ENCODE measurements at places on chromosomes 5 and 9.

DNA sequence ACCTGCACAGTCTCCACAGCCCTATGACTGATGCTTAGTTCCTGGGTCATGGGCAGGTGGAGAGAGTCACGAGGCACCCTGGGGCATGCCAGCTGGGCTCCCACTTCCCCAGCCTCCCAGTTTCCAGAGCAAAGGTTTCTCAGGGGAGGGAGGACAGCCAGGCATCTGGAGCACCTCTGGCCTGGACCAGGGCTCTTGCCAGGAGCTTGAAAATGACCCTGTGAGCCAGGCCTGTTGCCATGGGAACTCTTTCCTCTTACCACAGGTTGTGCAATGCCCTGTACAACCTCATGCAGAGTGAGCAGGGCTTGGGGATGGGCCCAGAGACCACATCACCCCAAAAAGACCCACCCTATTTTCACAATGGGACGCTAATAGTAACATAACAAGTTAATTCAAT, 113.1 kb downstream of the PSD2 start:
- ATAC-seq = peak; percentile 49

- ATAC-seq = no peak
Observed at GRCh38 chr5:156093024-156093423, 233.9 kb upstream of the SGCD start.

GRCh38 chr9:110971234-110971633, 67.0 kb downstream of the LPAR1 start:
- no peak for ATAC-seq

GRCh38 chr9:94166976-94167346, 82.7 kb downstream of the PTPDC1 start:
- ATAC-seq = peak; percentile 19

DNA sequence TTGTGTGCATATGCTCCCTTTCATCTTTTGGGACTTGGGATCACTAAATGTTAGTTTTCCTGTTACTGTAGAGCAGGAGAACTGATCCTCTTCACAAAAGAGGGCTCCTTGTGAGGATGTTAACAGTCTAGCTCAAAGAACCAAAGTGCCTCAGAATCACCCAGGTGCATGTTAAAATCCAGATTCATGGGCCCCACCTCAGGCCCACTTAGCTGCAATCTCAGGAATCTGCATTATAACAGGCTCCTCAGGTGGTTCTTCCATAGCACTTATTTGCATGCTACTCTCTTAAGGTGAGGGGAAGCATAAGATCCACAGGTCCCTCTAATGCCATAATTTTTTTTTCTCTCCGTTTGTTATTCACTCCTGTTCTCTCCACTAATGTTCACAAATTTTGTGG, 14.8 kb upstream of the MEF2C start:
- ATAC-seq = no peak

DNA sequence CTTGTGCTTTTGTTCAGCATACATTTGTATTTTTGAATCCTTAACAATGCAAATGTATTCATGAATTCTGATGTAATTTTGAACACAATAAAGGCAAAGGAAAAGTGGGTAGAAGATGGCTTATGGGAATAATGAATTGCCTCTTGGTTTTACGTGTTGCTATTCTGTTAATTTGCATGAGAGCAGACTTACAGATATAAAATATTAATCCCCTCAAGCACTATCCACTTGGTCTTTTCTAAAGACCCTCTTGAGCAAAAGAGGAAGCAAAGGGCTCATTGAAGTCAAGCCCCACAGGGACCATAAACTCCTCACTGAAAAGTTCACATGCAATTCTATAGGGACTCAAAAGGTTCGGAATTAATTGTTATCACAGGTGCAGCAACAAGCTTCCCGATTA, 51.9 kb downstream of the OSTF1 start:
- no peak for ATAC-seq

DNA sequence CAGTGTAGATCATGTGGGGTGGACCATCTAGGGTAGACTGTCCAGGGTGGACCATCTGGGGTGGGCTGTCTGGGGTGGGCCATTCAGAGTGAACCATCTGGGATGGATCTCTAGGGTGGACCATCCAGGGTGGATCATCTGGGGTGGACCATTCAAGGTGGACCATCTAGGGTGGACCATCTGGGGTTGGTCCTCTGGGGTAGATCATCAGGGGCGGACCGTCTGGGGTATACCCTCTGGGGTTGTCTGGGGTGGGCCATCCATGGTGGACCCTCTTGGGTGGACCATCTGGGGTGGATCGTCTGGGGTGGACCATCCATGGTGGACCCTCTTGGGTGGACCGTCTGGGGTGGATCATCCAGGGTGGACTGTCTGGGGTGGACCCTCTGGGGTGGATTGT, 64.3 kb downstream of the KCNT1 start:
- ATAC-seq = no peak

DNA sequence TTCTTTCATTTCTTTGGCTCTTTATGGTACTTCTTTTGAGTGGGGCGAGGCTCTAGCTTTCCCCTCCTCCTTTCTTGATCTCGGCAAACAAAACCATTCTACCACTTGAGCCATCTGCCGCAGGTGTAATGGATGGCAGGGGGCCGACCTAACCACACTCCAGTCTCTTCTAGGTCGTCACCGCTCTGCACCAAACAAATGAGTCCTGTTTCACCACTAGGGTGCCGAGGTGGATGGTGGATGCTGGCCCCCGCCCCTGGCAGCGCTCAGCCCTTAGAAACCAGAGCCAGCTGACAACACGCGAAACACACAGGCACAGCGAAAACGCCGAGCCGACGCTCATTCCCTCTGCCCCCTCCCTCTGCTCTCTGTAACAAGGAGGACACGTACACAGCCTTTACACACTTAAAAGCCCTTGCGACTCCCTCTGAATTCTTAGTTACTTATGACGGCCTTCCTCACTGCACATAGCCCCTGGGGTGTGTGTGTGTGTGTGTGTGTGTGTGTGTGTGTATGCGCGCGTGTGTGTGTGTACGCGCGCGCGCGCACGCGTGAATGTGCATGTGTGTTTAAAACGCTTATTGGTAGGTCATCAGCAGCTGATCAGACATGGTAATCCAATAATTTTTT, 199.4 kb downstream of the MEF2C start:
- ATAC-seq = no peak

DNA sequence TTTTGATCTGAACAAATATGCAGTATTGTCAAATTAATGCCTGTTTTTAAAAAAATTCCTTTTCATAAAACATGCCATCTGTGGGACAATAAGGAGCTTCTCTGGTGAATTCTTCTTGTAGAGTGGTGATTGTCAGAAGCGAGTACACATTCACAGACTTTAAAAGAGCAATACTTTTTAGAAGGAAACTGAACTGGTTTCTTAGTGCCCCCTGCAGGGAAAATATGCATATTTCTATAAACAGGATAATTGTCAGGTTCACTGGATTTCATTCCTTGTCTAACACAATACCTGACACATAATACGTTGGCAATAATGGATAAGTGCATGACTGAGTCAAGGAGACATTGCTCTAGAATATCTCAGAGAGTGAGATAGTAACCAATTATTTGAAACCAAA, 133.7 kb downstream of the KIF4B start:
- ATAC-seq = no peak

DNA sequence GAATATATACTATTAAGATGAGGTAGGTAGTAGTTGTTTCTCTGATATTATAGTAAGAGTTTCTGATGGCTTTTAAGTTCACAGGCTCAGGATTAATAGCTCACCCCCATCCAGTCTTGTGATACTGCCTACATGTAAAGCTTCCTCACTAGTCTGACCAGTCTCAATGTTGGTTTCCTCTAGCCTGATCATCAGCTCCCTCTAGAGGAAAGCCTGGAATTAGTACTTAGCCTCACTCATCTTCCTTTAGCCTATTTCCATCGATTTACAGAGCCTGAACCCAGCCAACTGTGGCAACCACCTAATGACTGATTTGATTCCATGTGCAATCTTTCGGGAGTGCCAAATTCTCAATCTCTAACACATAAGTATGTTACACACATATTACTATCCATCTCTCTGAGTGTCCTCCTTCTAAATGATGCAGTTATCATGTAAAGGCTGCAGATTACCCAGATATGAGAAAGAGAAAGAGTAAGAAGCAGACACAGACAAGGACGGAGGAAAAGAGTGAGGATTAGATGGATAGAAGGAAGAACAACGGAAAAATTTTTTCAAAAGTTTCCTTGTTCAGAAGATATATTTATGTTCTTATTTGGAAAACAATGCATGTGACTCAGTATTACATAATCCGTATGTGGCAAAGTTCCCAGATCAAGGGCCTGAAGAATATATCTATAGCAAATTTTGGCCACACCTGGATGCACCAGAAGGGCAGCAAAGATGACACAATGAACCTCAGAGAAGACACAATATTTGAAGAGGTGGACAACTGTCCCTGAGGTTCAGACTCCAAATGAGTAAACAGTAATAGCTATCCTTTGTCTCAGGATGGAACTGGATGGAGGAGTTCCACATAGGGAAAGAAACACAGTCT, 333.7 kb downstream of the ELAVL2 start:
- ATAC-seq = no peak

DNA sequence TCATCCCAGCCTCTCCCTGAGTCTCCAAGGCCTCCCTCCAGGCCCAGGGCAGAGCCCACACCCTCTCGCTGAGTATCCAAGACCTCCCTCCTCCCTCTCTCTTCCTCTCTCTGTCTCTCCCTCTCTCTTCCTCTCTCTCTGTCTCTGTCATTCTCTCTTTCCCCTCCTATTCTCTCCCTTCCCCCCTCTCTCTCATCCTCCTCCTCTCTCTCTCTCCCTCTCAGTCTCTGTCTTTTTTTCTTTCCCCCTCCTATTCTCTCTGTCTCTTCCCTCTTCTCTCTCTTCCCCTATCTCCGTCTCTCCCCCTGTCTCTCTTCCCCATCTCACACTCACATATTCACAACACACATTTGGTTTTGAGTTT, 8.1 kb downstream of the SLC6A19 start:
- no peak for ATAC-seq

DNA sequence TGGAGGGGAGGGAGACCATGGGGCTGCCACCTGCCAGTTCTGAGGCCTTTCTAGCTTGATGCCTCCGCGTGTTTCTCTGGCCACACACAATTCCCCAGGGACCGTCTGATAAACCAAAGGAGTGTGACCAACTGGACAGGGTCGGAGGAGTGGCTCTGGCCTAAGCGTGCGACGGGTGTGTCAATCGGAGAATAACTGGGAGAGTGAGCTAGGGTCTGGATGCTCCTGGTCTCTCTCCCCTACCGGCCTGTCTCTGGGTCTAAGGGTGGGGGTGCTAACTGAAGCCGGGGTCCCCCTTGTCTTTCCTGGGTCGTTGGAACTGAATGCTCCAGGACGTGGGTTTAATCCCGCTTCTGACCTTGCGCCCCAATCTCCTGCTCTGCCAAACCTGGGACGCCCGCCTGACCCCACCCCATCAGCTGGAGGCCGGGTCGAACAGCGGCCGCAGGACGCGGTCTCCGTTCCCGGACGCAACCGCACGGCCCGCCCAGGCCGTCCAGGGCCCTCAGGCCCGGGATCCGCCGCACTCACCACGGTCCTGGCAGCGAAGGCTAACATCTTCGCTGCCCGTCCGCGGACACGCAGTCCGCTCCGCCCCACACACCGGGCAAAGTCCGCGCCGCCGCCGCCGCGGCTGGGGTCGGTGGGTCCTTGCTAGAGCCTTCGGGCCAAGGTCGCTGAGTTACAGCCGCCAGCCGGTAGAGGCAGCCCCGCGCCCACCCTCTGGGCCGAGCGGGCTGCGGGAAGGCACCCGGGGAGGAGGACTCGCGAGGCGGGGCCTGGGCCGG, 447 bp downstream of the CRAT start:
- peak; percentile 38 for ATAC-seq

DNA sequence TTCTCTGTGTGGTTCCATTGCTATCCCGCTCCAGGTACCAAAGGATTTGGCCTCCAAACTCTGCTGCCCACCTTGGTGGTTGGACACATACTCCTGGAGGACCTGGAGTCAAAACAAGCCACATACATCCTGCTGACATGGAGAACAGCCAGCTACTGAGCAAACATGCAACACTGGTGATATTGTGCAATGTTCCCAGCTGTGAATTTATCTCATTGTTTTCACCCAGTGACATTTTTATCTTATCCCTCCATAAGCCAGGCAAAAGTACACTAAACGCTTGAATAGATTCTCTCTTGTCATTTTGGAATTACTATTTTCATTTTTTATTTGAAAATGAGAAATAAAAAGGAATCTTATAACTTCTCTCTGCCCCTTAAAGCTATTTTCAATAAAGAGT, 11.1 kb upstream of the CTSL start:
- no peak for ATAC-seq

GRCh38 chr5:17192191-17192590, 25.2 kb upstream of the BASP1 start:
- no peak for ATAC-seq

DNA sequence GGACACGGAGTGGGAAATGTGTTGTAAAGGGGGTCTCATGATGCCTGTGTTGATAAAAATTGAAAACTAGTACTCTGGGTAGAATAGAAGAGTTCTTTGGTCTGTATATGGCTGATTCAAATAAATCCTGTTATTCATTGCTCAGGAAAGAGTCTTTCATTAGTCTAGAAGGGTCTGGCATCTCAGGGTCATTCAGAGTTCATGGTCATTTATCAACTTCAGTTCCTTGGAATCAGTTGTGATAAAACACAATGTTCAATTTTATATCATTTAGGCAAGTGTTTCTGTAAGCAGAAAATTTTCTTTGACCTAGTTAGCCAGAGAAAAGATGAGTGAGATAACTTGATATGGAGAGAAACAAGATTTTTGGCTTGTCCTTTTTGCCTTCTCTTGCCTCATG, 36.3 kb downstream of the SPATA31D1 start:
- ATAC-seq = no peak
